Activated CD8-positive, alpha-beta memory T cell treated with anti-CD3 and anti-CD28 coated beads for 4 hours (primary cell): ENCODE measurements at places on chromosomes 7 and 10.

DNA sequence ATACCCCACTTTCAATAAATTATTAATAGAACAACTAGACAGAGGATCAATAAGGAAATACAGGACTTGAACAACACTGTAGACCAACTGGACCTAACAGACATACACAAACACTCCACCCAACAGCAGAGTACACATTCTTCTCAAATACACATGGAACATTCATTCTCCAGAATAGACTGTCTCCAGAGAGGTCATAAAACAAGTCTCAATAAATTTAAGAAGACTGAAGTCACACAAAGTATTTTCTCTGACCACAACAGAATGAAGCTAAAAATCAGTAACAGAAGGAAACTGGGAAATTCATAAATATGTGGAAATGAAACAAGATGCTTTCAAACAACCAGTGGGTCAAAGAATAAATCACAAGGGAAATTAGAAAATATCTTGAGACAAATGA, 119.8 kb downstream of the SMURF1 start:
- no peak for DNase-seq

DNA sequence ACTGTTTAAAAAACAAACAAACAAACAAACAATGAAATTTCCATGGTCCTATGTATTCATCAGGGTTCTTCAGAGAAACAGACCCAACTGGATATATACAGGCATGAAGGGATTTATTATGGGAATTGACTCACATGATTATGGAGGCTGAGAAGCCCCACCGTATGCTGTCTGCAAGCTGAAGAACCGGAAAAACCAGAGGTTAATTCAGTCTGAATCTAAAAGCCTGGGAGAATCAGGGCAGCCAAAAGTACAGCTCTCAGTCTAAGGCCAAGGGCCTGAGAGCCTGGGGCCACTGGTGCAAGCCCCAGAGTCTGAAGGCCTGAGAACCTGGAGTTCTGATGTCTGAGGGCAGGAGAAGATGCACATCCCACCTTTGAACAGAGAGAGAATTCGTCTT, 163.5 kb downstream of the MDFIC start:
- no peak for DNase-seq

DNA sequence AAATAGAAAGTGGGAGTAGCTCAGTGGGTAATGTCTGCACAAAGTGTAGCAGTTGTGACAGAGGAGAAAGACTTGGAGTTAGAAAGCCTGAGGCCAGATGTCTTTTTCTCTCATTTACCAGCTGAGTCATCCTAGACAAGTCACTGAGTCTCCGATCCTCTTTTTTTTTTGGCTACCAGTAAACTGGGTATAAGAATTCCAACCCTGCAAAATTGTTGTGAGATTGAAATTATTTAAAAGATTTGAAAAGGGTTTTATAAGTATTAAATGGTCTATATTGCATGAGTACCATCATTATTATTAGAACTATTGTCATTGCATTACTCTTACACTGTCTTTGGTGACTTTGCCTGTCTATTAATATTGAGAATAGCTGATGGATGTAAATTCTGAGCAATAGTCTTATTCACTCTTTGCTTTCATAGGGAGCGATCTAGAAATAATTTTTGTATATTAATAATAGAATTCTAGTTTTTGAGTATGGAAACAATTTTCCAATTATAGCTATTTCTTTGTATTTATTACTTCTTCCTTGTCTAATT, 74.0 kb downstream of the ARID5B start:
- DNase-seq: no peak

DNA sequence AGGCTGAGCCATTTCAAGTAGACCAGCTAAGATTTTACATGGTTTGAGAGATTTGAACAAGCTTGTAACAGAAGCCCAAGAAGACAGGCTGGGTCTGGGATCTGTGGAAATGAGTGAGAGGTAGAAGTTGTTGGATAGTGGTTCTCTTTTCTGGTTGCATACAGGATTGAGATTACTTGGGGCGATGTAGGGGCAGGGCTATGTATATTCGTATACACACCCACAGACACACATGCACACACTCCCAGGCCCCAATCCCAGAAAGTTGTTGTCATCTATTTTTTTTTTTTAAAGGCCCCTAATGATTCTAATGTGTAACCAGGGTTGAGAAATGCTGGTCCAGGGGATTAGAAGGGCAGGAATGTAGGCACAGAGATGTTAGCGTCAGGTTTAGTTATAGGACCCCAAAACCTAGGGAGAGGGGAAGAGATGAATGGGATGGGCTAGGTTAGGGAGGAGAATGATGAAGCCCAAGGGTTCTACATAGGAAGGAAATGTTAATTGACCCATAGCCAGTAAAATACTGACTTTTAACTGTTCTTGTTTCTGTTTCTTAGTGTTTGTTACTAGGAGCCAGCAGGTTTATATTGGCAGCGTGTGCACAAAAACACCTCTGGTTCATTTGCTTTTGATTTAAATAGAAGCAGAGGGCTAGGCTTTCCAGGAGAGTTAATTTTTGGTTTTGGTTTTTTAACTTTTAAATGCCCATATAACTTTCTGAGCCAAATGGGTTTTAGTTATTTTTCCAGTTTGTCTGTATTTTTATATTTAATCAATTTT, 7.8 kb downstream of the TAX1BP1 start:
- no peak for DNase-seq

GRCh38 chr10:60629332-60629731, 148.9 kb upstream of the CDK1 start:
- no peak for DNase-seq

GRCh38 chr7:84829719-84830118, 357.1 kb downstream of the SEMA3D start:
- no peak for DNase-seq

DNA sequence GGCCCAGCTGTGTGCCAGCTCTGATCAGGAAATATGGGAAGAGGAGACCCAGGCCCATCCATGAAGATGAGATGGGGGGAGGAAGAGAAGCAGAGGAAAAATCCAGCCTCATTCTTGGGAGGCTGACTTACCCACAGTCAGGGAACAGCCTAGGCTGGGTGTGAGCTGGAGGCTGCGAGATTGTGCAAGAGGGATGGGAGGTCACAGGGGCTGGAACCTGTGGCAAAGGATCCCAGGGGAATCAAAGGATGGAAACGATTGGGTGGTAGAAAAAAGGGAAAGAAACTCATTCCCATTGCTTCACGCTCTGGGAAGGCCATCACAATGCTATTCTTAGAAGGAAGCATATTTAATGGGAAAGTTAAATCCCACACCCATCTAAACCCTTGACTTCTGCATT, 26.7 kb upstream of the CRHR2 start:
- DNase-seq: no peak

DNA sequence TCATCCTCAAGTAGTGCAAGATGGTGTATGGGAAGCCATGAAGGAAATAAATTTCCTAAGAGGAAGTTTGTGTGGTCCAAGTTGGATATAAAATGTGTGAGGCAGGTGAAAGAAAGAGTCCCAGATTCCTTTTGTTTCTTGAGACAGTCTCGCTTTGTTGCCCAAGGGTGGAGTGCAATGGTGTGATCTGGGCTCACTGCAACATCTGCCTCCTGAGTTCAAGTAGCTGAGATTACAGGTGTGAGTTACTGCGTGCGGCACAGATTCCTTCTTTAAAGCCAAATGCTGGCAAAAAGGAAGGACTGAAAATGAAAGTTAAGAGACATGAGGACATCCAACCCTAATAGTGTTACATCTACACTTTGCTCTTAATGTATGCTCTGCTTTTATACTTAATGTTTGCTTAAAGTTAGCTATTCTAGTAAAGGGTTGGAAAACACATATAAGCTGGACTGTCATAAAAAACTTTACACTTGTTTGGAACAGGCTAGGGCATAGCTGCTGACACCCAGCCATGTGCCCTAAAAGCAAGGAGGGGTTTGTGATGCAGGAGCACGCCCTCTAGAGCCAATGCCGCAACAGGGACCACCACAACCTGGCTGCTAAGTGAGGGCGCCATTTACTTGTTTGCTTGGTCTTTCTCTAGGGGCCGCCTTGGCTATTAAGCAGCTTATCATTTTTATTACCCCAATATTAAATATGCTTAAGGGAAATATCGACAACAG, 34.5 kb downstream of the CLEC2L start:
- DNase-seq: no peak

GRCh38 chr7:38368191-38368605, 94.8 kb upstream of the TARP start:
- DNase-seq: peak; percentile 55

DNA sequence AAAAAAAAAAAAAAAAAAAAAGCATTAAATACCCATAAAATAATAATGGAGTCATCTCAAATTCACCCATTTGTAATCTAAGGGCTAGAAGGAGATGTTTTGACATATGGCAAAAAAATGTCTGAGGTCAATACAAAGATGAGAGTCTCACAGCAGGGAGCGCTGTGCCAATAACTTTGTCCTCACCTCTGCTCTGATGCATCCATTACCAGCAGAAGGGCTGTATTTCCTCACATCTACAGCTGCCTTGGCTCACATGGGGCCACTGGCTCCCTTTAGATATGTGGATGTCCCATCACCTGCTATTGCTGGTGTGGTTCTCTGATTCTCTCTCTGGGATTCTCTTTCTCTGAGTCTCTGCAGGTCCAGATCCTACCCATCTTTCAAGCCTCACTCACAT, 90.3 kb upstream of the FAM133B start:
- DNase-seq: no peak

DNA sequence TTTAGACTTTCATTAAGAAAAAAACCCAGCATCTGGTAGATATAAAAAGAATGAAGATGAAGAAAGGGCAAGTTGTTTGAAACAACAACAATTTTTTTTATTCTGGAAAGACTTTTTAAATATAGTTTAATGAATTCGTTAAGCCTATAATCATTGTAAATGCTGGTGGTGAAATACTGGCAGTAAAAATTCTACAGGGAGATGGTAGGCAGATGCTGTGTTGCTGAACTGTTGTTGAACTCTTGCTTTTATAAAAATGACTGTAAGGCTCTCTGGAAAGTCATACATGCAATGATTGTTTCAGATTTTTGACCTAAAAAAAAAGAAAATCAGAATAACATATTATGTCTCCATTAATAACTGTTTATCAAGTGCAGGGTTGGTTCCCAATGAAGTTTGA, 39.0 kb downstream of the SCIN start:
- DNase-seq: no peak

DNA sequence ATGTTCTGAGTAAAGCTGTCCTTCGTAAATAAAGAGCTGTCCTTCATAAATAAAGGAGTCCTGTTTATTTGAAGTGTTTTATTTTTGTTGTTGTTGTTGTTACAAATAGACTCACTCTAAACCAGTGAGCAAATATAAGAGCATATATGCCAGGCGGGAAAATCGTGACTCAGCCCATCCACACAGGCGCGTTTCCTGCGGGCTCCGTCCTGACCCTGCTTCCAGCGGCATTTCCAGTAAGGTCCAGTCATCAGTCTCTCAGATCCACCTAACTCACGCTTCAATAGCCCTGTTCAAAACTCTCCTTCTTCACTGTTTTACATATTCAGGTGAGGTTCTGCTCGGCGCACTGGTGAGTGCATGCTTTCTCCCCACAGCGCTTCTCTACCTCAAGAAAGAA, 277.2 kb upstream of the ADARB2 start:
- no peak for DNase-seq

GRCh38 chr7:117872561-117873309, 506 bp downstream of the CTTNBP2 start:
- no peak for DNase-seq

- no peak for DNase-seq
Measured at GRCh38 chr7:50371551-50372021, 67.1 kb downstream of the IKZF1 start.

DNA sequence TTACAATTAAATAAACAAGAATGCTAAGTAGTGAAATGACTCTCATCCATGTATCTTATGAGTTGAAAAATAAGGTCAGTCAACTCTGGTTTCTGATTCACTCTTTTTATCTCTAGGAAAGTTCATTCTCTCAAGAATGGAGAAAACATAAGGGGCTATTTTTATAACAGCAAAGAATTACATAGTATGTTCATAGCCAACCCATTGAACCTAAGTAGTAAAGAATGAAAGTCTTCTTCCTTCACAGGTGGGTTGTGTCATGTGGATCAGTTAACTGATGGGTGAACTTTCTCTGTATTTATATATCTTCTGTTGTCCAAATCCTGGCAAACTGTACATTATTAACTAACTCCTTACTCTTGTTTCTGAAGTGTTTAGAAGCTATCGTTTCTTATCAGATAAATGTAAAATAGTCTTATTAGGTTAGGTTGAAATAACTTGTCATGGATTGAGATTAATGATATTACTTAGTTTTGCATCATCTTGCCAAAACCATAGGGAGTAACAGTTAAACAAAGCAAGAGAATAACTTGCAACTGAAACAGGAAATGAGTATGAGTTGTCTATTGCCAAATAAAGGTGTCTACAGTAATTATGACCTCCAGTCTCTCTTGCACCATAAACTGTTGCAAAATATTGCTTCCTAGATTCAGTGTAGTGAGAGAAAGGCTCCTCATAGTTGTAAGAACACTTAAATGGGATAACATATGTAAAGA, 86.8 kb downstream of the ANKRD7 start:
- no peak for DNase-seq

DNA sequence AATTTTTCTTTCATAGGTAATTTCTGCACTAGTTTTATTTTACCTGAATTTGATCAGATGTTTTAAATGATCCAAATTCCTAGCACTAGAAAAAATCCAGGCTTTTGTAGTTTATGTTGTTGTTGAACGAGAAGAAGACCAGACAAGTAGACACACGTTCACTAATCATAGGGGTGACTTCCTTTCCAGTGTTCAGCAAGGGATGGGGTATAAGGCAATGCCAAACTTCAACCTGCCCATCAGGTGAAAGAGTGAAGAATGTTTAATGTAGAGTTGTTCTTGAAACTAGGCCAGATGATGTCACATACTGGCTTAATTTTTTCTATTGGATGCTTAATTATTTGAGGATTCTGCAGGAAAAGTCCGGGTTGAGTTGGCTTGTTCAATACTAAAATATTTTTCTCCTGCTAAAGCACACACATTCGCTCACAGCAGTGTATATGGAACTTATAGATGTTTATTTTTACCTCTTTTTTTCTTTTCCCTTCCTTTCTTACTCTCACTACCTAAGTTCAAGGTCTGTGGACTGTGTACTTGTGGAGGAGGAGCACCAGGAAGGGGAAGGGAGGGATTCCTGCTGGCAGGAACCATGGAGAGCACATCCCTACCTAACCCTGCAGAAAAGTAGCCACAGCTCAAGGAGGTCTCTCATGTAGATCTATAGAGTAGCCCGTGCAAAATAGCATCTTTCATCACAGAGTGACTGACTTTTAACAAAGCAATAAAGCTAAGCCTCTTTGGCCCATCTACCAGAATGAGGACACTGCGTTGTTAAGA, 23.1 kb upstream of the AKR1E2 start:
- DNase-seq: no peak

GRCh38 chr10:82462910-82463551, 588.0 kb downstream of the NRG3 start:
- DNase-seq: no peak

DNA sequence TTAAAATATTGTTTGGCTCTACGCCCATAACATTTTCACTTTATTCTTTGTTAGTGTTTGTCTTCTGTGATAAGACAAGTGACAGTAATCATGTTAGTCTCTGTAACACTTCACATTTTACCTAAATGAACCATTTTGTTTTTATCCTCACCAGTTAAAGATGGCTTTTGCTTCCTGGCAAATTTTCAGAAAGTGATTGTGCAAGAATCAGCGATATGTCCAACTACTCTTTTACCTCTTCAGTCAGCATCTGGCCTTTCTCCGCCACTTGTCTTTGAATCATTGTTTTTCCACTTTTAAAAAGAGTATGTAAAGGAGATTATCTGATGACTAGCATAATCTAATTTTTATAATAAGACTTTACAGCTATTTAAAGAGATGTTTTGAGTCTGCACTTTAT, 3.5 kb downstream of the DGKB start:
- DNase-seq: no peak
